HCT116 (cell line): ENCODE measurements at places on chromosomes 12 and 14. TPM values are rescaled to one million over a fixed set of nuclear protein-coding genes. Genes with fewer than 3 reads are reported as not detected.
A peak's percentile ranks its signal among the peaks of the same experiment; 100 is the strongest.

GRCh38 chr14:58870961-58871360 lies 233.2 kb downstream of the DACT1 start:
- DNase-seq, result no peak

GRCh38 chr14:52835122-52835903 lies 43.9 kb upstream of the GNPNAT1 start:
- peak; percentile 57 for DNase-seq

DNA sequence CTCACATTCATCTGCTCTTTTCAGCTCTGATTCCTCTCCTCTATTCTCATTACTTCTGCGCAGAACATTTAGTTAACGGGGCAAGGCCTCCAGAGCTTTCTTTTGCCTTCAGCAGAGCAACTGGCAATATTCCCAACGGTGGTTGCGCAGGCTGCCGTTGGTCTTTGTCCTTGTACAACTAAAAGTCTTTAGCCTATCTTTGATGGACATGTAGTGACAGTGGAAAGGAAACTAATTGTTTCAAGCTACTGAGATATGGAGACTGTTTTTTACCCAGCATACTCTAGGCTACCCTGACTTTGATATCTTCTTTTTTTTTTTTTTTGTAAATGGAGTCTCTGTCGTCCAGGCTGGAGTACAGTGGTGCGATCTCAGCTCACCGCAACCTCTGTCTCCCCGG lies 12.6 kb downstream of the R3HDM2 start:
- DNase-seq, result no peak

DNA sequence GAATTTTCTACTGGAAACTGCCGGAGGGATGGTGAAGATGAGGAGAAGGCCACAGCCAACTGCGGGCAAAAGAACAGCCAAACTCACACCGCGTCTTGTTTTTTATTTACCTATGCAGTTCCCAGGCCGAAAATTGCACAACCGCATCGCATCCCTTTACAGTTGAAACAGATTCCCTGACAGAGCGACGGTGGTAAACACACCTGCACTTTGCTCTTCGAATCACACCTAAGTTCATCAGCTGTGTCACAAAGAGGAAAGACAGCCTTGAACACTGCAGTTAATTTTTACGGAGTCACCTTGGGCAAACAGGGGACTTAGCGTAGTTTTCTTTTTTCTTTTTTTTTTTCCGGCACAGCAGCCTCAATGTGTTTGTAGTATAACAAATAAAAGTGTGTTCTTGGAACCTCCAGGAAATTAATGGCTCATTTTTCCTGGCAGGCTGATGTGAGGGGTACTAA lies 272.0 kb upstream of the DIO3 start:
- DNase-seq, result no peak

DNA sequence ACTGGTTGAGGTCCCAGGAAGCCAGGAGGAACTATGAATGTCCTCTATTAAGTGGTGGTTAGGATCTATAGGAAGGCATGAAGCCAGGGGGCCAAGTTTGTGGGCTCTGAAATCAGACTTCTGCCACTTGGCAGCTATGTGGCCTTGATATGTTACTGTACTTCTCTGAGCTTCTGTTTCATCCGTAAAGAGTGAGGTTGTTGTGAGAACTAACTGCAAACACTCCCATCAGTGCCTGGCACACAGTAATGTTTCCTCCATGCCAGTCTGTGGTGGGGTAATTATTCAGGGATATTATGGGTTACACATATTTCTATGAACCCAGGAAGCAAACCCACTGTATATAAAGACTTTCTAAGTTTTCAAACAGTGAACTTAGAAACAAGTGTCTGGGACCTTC lies 57.4 kb downstream of the PLXNC1 start:
- DNase-seq, result no peak

DNA sequence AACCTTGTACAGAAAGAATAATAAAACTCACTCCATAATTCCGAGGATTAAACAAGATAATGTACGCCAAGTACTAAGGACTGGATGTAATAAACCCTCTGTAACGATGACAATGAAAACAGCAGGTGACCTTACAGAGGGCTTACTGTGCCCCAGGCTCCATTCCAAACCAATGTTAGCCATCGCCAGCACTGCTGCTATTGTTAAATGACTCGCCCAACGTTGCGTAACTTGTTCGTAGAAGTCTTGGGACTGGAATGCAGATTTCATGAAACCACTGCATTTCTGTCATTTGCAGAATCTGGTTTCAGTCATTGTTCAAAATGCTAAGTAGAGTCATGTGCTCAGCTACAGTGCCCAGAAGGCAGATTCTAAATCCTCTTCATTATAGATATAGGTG lies 728 bp upstream of the STON2 start:
- peak; percentile 54 for DNase-seq

DNA sequence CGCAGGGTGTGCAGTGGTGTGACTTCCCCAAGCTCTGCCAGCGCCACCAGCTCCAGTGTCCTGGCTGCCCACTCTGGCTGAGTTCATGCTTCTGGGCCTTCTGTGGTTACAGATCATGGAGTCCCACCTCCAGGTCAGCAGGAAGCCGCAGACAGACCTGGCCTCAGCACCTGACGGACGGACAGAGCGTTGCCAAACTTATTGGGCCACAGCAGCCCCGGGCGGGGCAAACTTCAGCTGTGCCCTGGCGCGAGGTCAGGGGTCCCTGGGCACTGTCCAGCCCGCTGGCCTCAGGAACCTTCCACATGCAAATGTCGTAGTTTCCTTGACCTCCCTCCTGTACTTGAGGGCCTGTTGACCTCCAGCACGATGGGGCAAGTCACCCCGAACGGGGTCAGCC lies 11.2 kb downstream of the GPR132 start:
- DNase-seq, result no peak

- no peak for DNase-seq
Observed at GRCh38 chr14:59371771-59372170, 93.4 kb downstream of the GPR135 start.

GRCh38 chr12:111178181-111179081 lies 190.5 kb downstream of the PHETA1 start:
- no peak for DNase-seq

DNA sequence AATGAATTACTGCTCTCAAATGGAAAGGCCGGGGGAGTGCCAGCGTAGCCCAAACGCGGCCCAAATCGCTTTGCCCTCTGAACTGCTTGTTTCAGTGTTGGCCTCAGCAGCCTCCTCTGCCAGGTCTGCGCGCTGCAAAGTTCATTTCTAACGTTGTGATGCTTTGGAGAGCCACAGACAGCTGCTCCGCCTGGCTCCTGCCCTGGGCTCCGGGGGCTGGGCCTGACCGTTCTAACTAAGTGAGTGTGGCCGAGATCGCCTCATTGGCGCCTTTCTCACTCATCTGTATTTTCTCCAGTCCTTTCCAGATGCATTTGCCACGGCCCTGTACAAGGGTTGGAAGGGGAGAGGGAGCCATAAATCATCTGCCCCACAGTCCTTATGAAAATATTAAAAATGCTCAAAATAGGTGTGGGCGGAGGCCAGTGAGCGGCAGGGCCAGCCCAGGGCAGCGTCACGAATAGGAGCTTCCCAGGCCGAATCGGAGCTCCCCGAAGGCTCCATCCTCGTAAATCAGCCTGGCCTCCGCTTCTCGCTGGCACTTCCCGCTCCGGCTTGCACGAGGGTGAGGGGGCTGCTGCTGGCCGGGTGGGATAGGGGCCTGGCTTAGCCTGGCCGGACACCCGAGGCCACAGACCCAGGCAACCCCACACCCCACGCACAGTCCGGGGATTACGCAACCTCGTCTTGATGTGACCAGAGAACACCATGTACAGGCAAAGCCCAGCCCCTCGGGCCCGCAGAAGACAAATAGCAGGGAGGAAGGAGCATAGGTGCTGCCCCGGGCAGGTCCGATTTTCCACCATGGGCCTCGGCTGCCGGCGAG lies 196.6 kb upstream of the DIO3 start:
- no peak for DNase-seq

DNA sequence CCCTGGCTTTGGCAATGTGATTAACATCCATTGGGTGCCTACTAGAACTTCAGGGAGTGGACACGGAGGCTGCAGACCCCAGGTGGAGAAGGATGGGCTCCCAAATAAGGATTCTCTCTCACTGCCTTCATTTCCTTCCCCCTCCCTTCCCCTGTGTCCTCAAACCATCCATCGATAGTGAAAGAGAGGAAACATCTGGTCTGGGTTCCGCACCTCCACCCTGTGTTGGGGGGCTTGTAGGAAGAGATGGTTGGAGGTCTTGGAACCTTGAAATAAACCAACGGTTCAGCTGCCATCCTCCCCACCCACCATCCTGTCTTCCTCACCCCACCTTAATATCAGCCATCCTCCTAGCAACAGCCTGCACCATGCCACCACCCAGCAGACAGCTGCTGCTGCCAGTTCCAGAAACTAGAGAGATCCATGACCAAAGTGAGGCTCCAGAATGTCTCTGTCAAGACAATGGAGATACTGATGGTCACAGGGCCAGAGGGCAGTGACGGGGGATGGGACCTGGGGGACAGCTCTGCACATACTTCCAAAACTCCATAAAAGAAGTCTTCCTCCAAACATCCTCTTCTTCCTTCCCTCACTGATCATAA lies 153.1 kb upstream of the CCND2 start:
- DNase-seq, result no peak

ACADS gene
- total RNA-seq, result 21.4 TPM

VRTN gene
- total RNA-seq, result 0.10 TPM

AKAP3 gene
- 4.3 TPM for total RNA-seq

RAD51AP1 gene
- 28.2 TPM for total RNA-seq

LRFN5 gene
- total RNA-seq, result not detected

GZMH gene
- total RNA-seq, result not detected
